Stimulated activated CD4-positive, alpha-beta T cell treated with anti-CD3 and anti-CD28 coated beads, Interleukin-2, amount 100 ng/mL, for 24 hours (primary cell): ENCODE measurements at places on chromosomes 1 and 21.
A peak's percentile ranks its signal among the peaks of the same experiment; 100 is the strongest.

- DNase-seq = no peak
Observed at GRCh38 chr1:59249396-59250137, 47.3 kb upstream of the FGGY start.

- no peak for DNase-seq
Observed at GRCh38 chr1:107254306-107254705, 113.5 kb downstream of the NTNG1 start.

DNA sequence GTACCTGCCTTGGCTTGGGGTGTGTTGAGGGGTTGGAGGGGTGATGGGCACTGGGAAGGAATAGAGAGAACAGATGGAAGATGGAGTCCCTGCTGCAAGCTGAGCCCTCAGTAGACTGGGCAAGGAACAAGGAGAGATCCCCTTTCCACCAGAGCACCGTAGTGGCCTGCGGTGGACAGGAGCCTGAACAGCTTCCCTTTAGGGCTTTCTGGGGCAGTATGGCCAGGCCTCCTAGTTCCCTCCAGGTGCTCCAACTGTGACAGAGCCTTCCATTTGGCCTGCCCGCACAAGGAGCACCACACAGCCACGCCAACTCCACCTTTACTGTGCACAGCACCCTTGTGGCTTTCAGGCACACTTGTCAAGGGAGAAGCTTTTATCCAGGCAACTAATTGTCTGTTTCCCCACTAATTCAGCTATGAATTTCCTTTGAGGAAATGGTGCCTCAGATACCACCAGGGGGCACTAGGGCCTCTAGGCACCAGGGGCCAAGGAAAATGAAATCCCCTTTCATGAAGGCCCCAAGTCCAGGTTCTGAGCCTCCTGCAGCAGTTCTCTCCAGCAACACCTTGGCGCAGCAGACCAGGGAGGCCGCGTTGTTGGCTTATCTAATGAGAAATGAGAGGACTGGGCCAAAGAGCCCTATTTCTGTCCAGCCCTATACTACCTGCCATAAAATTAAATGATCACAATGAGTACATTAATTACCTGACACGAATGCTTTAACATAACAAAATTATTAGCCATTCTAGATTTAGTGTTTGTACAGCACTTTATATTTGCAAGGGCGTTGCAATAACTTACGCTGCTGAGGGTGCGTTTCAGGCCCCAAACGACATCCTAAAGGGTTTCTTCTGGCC lies 23.1 kb upstream of the ERI3 start:
- DNase-seq = peak; percentile 57

DNA sequence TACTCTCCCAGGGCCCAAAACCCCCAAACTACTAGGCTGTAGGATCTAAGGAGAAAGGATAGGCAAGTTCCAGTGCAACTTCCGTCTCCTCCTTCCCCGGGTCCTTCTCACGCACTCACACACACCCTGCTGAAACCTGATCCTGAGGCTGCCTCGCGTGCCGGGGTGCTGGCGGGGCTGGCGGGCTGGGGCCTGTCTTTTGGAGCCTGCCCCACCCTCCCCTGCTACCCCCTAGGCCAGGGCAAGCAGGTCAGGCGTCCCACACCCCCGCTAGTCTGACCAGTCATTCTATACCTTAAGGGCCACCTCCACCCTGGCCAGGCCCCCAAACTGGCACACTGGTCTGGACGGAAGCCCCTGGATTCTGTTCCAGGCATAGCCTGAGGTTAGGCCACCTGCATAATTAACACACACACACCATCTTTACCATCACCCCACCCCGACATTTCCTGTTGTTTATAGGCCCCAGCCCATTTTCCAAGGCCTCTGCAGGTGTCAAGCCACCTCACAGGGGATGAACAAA lies 48.3 kb upstream of the ARTN start:
- DNase-seq = no peak

GRCh38 chr1:165052936-165053335 lies 303.6 kb downstream of the LMX1A start:
- no peak for DNase-seq

DNA sequence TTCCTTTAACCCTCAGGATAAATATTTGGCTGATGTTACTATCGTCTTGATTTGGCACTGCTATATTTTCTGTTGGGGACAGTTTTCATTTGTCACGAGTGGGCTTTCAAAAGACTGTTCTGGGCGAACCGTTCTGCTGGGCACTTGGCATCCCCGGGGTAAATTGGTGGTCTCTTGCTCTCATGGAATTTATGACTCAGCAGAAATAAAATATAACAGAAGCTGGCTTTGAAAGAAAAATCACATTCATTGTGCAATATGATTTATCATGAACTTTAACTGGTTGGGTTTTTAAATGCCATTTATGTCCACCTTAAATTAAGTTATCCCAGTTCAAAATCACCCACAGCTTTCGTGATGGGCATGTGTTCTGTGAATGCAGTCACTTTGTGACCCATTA lies 147.3 kb downstream of the KAZN start:
- no peak for DNase-seq

- DNase-seq = no peak
Observed at GRCh38 chr1:15605398-15606383, 11.6 kb upstream of the DDI2 start.

DNA sequence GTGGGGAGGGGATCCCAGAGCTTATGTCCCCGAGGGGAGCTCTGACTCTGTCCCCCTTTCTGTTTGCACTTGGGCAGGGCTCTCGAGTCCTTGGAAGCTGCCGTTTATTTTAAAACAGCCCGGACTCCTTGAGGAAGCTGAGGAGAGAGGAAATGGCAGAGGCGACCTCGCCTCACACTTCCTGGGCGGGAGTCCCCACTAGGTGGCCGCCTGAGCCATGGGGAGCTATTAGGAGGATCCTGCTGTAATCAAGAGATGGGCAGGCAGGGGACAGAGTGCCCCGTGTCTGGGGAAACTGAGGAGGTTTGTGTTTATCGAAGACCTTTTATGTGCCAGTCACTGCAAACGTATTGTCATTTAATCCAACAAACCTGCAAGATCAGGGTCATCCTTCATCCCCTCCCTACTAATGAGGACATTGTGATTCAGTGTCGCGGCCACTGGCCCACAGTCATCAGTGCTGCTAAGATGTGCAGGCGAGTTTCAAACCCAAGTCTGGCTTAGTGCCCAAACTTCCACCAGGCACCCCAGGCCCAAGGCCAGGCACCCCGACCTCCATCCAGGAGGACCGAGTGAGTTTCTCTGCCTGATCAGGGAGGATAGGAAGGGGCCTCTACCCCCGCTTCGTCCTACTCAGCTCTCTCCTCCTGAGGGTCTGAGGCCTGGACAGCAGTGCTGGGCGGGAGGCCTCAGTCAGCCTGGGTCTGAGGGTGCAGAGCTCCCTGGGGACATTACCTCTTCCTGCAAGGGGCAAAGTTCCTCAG lies 316.9 kb upstream of the VAMP3 start:
- no peak for DNase-seq

DNA sequence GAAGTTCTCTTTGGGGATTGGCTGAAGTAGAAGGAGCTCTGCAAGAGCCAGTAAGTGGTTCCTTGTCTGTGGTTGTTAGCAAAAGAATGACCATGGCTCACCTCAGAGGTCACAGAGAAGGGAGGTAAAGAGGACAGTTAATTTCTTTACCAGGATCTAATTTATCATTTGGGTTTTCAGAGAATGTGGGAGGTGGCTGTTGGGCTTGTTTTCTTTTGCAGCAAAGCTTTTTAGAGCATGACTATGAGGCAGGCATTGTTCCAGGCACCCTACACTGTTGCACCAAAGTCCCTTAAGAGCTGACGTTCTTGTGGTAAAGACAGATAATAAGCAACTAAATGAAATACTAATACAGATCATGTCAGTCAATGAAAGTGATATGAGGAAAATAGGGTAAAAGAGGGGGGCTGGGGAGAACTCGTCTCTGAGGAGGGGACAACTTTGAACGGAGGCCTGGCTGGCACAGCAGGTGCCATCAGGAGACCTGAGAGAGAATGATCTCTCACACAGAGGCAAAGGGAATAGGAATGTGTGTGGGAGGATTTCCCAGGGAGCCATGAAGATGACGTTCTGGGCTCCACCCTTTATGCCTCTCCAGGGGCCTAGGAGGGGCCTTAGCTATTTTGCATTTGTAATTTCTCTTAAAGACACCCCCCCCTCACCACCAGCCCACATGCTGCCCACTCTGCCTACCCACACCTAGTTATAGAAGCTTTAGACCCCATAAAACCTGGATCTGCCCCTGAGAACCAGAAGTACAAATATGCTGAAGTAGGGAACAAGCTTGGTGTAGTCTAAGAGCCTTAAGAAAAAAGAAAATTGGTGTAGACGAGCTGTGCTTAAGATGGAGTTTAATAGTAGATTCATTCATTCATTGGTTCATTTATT lies 177.5 kb downstream of the ROR1 start:
- DNase-seq = no peak

DNA sequence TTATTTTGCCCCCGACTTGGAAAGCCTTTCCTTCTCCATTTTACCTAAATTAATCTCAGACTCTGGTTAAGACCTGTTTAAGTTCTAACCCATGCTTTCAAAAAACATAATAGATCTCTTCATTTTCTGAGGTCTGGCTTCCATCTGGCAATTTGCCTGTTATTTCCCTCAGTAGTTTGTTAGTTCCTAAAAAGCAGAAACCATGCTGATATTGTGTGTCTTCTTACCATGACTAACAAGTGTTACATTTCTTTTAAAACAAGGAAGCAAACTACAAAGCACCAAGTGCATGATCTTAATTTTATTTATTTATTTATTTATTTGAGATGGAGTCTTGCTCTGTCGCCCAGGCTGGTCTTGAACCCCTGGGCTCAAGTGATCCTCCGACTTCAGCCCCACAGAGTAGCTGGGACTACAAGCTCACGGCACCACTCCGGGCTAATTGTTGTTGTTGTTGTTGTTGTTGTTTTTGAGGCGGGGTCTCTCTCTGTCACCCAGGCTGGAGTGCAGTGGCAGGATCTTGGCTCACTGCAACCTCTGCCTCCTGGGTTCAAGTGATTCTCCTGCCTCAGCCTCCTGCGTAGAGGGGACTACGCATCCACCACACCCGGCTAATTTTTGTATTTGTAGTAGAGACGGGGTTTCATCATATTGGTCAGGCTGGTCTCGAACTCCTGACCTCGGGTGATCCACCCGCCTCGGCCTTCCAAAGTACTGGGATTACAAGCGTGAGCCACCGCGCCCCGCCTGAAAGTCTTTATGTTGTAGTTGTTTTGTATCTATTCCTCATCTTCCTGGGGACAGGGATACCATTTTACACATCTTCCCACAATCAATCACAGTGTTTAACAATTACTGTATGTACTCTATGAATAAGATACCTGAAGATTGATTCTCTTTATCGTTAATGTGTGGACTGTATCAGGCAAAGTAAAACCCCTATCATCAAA lies 1.3 kb upstream of the PATJ start:
- DNase-seq = no peak

DNA sequence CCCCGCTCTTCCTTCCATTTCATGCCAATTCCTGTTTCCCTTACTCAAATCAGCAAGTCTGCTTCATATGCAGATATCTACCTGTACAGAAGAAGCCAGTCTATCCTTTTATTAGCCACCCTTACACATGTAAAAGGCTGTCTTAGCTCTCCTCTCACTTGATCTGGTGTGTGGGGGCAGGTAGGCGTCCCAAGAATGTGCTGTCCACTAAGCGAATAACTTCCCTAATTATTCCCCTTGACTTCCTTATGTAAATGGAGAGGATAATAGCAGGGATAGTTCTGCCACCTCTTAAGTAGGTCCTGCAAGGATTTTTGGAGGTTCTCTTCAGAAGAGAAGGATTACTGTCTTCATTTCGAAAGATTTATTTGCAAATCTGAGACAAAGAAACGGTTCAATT lies 160.4 kb downstream of the TTLL7 start:
- no peak for DNase-seq

GRCh38 chr1:2974701-2975301 lies 46.5 kb upstream of the ACTRT2 start:
- DNase-seq = no peak

GRCh38 chr1:35845766-35846165 lies 37.2 kb upstream of the AGO1 start:
- DNase-seq = no peak

DNA sequence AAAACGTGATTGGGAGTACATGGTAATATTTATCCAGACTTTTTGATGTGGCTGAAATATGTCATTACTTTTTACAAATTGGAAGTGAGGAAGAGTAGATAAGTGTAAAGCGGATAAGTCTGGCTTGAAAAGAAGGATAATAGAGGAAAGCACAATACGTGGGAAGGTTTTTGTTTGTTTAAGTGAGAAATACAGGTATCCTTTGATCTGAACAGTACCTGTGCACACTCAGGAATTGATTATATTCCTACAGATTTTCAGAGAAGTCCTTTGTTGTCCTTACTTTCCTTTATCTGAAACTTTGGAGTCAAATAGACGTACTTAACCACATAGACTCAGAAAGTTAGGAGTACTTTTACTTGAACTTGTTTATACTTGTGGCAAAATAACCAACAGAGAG lies 20.2 kb downstream of the CCDC18 start:
- DNase-seq = no peak

DNA sequence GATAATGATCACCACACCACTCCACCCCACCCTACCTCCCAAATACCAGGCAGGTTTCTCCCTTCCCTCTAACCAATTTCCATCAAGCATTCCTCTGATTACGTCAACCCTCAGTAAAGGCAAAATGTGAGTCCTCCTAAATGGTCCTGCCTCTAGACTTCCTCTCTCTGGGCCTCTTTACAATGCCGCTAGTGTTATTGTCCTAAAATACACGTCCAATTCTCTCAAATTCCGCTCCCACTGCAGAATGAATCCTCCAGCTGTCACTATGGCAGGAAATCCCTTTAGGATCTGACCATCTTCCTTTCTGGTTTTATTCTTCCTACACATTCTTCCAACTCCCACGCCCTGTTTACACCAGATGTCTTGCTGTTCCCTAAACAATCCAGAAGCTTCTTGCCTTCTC lies 68.7 kb downstream of the DEGS1 start:
- DNase-seq = no peak

DNA sequence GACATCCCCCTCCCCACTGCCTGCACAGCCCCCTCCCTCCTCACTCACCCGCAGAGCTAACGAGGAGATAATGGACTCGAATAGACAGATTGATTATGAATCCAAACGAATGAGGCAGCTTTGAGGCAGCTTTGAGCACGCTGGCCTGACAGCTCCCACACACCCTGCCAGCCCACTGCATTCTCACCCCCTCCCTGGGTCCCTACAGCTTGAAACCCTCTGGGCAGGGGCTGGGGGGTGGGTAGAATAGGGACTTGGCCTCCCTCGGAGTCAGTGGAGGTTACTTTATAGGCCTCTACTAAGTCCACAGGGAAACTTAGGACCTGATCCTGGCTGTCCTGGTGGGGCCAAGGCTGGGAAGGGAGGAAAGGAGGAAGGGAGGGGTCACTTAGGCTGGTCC lies 1.9 kb downstream of the NTRK1 start:
- DNase-seq = no peak

DNA sequence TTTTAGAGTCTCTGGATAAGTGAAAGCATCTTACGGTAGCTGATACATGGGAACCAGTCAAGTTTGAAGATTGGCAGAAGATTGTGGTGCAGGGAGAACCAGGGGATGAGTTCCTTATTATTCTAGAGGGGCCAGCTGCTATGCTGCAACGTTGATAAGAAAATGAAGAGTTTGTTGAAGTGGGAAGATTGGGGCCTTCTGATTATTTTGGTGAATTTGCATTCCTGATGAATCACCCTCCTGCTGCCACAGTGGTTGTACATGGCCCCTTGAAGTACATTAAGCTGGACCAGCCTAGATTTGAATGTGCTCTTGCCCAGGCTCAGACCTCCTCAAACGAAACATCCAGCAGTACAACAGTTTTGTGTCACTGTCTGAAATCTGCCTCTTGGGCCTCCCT lies 45.9 kb downstream of the BTBD8 start:
- no peak for DNase-seq

- DNase-seq = no peak
Observed at GRCh38 chr1:9204156-9204720, 30.3 kb upstream of the H6PD start.
